Stimulated activated CD4-positive, alpha-beta T cell treated with anti-CD3 and anti-CD28 coated beads, TNF-alpha, amount 100 ng/mL, for 4 hours (primary cell): ENCODE measurements at places on chromosomes 6 and 20.
A peak's percentile ranks its signal among the peaks of the same experiment; 100 is the strongest.

GRCh38 chr6:50056242-50056641 lies 6.5 kb upstream of the DEFB112 start:
- no peak for DNase-seq

GRCh38 chr6:12356983-12357972 lies 67.1 kb downstream of the EDN1 start:
- DNase-seq, result no peak

DNA sequence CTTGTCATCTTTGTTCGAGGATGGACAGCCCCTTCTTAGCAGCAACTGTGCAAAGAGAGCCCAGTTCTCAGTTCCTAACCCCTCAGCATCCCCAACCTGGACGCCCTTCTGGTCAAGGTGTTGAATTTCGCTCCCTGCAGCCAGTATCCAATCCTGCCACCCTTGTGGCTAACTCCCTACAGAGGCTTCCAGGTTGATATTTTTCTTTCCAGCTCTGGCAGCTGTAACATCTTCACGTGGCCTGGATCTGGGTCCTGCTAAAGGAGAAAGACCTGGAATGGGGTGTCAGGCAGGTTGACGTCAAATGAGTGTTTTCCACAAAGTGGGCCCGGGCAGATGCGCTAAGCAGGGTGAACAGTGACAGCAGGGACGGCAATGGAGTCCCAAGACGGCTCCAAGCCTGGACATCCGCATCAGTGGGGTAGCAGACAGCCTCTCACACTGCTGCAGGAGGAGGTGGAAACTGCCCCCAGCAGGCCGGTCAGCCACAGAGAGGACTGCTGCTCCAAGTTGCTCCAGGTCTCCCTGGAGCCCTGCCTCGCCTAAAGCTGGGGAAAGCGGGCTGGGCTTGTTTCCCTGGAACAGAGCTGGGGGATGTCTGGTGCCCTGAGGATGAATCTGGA lies 1.0 kb upstream of the YTHDF1 start:
- DNase-seq, result no peak

GRCh38 chr6:138597336-138597735 lies 98.0 kb upstream of the NHSL1 start:
- no peak for DNase-seq

- no peak for DNase-seq
Observed at GRCh38 chr6:71351190-71351589, 62.6 kb downstream of the OGFRL1 start.

DNA sequence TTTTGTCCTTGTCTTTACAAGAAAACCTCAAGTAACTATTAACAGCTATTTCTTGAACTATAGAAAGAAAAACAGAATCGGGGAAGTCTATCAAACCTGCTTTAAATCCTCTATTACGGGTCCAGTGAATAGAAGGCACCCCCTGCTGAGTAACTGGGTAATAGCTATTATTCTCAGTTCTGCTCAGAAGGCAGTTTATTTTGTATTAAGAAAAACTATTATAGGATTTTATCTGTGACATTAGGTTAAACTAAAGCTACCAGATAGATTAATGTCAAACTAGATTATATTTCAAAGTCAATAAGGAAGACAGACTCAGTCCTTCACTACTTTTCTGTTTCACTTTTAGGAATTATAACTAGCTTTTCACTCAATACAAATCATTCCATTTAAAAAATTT lies 93.7 kb downstream of the DST start:
- no peak for DNase-seq

- DNase-seq, result no peak
Observed at GRCh38 chr6:108591040-108591816, 30.5 kb downstream of the FOXO3 start.

GRCh38 chr20:56941101-56941686 lies 312.1 kb downstream of the TFAP2C start:
- no peak for DNase-seq

GRCh38 chr20:13493143-13493542 lies 145.6 kb downstream of the TASP1 start:
- DNase-seq, result no peak

GRCh38 chr6:15184441-15184861 lies 61.4 kb upstream of the JARID2 start:
- peak; percentile 3 for DNase-seq

DNA sequence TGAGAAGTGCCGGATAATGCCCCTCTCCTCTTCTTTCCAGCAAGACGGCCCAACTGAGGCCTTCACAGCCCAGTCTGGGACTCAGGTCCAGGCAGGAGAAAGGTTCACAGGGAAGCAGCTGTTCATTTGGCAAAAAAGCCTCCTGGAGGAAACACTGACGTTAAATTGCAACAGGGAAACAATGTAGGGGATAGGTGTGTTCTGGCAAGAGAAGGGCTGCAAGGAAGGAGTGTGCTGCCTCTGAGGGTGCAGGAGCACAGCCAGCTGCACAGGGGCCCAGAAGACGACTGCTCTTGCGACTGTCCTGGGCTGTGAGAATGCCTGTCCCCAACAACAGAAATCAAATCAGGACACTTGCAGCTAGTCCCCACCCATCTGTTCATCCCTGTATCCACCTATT lies 70.6 kb upstream of the PMEPA1 start:
- no peak for DNase-seq

- no peak for DNase-seq
Observed at GRCh38 chr20:50645253-50646068, 45.9 kb downstream of the RIPOR3 start.

DNA sequence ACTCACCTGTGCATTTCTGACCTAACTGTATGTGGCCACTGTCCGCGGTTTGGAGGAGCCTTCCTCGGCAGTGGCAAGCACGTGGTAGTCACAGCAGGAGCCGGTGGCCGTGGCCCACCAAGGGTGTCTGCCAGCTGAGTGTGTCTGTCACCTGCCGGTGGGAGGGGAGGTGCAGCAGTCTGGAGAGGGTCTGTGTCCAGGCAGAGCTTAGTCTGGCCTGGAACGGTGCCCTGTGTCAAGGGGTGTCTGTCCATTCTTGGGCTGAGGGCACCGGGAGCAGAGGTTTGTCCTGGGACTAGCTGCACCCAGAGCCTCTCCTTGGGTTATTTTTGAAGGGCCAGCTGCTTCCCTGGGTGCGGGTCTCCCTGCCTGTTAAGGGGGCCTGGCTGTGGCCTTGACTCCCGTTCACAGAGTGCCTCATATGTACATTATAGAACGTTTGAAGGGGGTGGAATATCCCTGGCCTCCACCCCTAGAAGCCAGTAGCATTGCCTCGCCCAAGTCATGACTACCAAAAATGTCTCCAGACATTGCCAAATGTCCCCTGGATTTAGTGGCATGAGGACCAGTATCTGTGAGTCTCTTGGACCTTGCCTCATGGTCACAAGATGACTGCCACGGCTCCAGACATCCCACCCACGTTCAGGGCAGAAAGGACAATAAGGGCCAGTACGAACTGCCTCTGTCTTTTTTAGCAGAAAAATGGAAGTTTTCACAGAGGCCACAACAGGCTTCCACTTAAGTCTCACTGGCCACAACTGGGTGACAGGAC lies 5.2 kb downstream of the RBM38 start:
- DNase-seq, result no peak

DNA sequence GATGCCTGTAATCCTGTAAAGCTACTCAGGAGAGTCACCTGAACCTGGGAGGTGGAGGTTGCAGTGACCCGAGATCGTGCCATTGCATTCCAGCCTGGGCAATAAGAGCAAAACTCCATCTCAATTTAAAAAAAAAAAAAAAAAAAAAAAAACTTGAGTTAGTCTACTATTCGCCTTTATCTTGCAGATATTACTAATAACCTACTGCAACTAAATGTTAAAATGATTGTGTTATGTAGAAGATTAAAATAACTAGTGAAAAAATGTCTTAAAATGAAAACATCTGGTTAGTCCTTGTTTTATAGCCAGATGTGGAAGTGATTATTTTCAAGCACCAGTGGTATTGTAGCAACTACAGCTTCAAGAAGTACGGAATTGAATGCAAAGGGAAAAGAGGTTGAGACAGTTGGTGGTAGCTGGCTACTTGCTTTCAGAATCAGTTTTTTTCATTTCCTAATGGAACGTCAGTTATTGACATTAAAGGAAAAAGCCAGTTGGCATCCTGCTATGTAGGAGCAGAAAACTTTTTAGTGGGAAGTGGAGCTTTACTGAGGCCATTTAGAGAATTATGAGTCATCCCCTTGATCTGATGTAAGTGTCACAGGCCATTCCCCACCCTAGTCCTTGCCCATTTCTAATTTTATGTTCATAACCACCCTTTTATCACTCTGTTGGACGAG lies 43.8 kb upstream of the DYNLRB1 start:
- no peak for DNase-seq

DNA sequence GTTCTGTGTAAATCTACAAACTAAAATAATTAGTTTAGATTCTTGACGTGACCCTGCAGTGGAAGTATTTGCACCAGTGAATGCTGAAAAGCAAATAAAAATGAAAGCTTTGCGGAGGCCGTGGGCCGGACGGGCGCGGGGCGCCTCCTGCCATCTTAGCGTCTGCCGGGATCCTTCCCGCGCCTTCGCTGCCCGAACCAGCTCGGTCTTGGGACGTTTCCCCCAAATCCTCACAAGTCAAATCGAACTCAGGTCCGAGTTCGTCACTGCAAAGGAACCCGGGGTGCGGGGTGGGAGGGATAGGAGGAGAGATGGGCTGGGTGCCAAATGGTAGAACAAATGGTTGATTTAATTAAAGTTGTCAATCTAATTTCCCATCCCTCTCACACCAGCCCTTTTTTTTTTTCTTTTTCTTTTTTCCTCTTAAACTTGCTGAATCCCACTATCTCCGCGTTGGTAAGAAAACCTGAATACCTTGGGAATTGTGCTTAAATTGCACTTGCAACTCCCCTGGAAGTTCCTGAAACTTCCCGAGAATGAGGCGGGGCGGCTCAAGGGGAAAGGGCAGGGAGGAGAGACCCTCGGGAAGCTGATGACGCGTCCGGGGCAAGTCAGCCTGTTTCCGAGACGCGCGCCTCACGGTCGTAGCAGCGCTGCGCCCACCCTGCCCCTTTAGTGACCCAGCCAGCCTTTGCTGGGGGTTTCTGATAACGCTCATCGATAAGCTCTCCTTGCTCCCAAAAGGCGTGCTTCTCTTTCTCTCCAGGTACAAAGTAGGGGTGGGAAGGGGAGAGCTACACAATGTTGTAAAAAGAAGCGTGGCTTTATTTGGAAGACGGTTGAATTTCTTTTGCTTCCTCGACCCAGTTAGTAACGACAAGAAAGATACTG lies 1.8 kb downstream of the GJA1 start:
- no peak for DNase-seq

DNA sequence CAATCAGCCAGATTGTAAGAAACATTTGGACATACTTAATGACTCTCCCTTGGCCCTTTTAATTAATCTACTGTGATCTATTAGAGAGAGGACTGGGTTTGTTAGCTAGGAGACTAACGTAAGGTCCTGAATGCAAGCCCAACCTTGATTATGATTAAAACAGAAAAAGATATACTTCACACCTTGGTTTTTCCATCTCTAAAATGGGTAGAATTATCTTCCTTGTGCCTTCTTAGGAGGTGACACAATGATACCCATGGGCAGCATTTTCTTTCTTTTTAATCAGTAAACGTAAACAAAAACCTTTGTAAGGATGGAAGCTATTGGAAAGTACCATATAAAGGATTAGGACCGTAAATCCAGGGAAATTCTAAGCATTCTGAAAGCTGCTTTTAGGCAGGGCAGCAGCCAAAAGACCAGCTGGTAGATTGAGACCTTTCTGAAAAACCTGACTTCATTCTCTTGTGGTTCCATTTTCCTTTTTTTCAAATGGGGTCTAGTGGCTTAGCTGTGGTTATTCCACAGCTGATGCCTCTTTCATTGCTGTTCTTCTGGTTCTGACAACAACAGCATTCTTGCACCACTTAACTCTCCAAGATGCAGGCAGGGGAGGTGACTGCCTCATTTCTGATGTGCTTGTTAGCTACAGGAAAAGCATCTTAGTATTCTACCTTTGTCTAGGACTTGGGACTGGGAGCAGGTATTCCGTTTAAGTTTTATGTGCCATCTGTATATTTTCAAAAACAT lies 27.4 kb downstream of the RREB1 start:
- no peak for DNase-seq

DNA sequence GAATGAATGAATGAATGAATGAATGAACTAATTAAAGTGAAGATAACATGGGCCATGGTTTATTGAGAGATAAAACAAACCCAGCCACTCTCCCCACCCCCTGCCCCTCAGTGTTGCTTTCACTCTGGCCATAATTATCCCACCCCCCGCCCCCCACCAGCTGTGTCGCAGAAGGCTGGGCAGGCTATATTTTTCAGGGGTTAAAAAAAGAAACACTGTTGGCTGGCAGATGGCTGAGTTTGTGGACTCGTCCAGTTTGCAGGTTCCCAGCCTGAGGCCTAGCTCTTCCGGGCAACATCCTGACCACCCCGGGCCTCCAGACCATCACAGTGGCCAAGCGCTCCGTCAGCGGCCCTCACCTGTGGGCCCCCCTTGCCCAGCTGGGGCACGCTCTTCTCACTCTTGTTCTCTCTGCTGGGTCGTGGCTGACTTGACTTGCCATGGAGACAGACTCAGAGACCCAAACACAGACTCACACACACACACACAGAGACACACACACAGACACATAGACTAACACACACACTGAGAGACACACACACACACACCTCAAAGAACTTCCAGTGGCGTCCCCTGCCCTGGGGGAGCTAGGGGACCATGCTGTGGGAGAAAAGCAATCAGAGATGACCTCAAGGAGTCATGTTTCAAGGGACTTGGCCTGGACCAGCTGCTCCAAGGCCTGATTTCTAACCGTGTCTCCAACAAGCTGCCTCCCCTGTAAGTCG lies 2.2 kb upstream of the GRM4 start:
- no peak for DNase-seq

DNA sequence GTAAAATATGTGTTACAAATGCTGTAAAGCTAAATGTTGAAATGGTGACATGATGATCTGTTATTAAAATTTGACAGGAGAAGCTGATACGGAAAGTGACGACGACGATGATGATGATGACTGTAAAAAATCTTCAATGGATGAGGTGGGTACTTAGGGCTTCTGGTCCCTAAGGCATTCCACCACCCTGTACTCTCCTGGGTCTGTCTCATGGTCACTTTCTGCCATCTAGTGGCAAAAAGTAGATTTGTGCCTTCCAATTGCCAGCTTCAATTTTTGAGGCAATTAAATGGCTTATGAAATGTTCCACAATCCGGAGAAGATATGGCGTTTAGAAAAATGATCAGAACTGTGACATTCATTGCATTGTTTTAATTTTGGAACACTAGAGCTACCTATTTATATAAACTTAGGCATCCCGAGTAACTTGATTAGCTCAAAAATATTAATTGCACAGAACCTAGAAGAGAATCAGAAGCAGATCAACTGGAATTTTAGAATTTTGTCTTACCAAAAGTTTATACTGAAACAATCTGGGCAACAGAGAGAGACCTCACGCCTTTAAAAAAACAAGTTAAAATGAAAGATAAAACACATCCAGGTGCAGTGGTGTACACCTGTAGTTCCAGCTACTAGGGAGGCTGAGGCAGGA lies 346.5 kb upstream of the PLCB4 start:
- no peak for DNase-seq

DNA sequence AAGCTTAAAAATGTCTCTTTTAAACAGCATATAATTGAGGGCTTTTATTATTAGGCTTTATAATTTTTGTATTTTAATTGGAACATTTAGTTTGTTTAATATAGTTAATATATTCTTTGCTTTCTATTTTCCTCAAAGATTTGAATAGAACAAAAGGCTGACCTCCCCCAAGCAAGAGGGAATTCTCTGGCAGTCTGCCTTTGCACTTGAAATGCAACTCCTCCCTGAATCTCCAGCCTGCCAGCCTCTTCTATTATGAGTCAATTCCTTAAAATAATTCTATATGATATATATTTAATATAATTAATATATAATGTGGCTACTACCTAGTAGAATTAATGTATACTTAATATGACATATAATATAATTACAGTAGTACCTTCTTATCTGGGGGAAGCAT lies 69.2 kb downstream of the PTPRA start:
- DNase-seq, result no peak
